Natural killer cell treated with Interleukin-12 subunit alpha and Interleukin-12 subunit beta and Interleukin-15 and Interleukin-18, amount 100 ng/mL, for 72 hours (primary cell): ENCODE measurements at places on chromosomes 11 and 22. TPM values are rescaled to one million over a fixed set of nuclear protein-coding genes. Genes with fewer than 3 reads are reported as not detected.

- no peaks in the 10 kb centered on the region for H3K4me1 ChIP-seq
- DNase-seq: no peak
Observed at GRCh38 chr11:11279956-11280689, 72.9 kb downstream of the CSNK2A3 start.

GRCh38 chr11:56911312-56911711, 77.4 kb upstream of the OR5AK2 start:
- no peak for DNase-seq
- H3K4me3 ChIP-seq: no peak overlapping the region
- H3K27ac ChIP-seq: no peak overlapping the region

DNA sequence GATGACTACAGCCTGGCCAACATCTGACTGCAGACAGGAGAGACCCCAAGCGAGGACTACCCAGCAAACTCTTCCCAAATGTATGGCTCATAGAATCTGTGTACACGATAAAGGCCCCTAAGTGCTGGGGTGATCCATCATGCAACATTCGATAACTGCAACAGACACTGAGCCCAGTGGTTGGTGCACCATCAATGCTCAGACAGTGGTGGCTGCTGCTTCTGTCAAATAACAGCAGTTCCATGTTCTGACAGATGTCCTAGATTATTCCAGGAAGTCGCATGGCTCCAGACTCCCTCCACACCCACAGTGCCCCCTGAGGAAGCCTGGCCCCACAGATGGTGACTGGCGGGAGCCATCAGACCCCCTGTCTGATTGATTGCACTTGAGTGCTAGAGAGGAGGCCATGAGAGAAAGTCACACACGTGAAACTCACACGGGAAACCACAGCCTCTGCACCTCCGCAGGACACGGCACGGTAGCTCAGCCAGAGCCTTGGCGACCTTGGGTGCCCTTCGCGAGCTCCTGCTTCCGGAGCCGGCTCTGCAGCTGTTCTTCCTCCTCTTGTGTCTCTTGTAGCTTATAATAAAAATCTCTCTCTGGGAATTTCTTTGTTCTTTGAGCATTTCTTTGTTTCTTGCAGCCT, 1155.9 kb downstream of the TBC1D22A start:
- no peaks in the 10 kb centered on the region for H3K4me1 ChIP-seq
- DNase-seq: no peak
- H3K27me3 ChIP-seq: peaks cover 37% of the 10 kb centered on the region
- no peaks in the 10 kb centered on the region for H3K36me3 ChIP-seq

DNA sequence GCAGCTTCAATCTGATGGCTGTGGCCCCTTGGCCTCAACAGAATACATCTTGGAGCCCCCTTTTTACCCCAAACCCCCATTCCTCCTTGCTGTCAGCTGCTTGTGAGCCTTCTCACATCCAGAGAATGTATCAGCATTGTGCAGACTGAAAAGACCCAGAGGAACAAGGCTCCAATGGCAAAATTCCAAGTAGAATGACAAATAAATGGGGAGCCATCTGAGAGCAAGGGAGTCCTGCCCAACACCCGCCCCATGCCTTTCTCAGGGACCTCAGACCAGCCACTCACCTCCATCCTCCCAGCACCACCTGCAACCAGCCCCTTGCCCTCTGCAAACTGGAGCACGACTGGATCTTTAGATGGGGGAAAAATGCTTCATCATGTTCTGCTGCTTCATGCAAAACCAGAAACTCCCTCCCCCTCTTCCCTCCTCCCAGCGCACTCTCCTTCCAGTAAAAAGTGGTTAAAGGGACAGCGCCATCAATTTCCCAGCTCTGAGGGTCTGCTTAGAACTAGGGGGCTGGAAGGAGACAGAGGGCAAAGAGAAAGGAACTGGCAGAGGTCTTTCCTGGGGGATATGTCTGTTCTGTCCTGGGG, 2.2 kb upstream of the NEFH start:
- peaks cover 15% of the 10 kb centered on the region for H3K4me1 ChIP-seq
- peaks cover 29% of the 10 kb centered on the region for H3K27me3 ChIP-seq
- H3K4me3 ChIP-seq: no peak overlapping the region
- no peak for DNase-seq

- no peak within 1 kb of the TSS for H3K27ac ChIP-seq
- no peaks in the 10 kb centered on the region for H3K27me3 ChIP-seq
- H3K4me1 ChIP-seq: peaks cover 6% of the 10 kb centered on the region
Observed at GRCh38 chr22:41240377-41241132, at the start of gene CHADL. Gene CHADL (minus strand): TSS chr22:41240931. CDS start chr22:41240881, 50 bp downstream.

DNA sequence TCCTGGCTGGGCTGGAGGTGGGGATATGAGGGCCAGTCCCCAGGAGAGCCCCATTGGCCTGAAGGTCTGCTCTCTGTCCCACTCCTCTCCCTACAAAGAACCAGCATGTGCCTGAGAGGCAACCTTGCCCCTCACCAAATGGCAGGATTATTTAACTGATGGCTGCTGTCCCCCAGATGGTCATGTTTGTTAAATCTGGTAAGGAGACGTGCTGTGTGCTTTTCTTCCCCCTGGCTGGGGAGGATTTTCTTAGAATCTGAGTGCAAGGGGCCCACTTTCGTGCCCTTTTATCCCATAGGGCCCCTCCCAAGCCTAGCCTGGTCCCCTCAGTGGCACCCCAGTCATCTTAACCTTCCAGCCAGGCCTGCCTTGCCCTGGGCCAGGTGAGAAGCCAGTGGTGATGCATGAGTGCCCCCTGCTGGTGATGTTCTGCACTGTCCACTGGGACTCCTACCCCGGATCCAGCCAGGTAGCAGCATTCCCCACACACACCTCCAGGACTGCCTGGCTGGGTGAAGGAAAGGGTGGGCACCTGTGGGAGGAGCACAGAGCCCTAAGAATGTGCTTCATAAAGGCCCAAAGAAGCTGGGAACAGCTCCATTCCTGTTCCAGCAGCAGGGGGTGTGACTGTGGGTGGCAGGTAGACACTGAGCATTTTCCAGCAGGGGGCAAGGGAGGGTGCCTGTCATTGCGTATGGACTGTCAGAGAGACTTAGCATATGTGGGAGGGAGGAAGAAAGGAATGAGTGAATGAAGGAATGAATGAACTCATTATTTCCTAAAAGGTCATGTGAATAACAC, 28.9 kb downstream of the MFNG start:
- H3K4me3 ChIP-seq: no peak overlapping the region
- peaks cover 11% of the 10 kb centered on the region for H3K4me1 ChIP-seq
- H3K27ac ChIP-seq: no peak overlapping the region
- H3K27me3 ChIP-seq: no peaks in the 10 kb centered on the region

- H3K27ac ChIP-seq: no peak overlapping the region
- no peaks in the 10 kb centered on the region for H3K36me3 ChIP-seq
- no peak overlapping the region for H3K4me3 ChIP-seq
- no peaks in the 10 kb centered on the region for H3K27me3 ChIP-seq
Observed at GRCh38 chr11:81039916-81040524, 1599.2 kb upstream of the TENM4 start.

- no peak for DNase-seq
- H3K27ac ChIP-seq: no peak overlapping the region
- no peaks in the 10 kb centered on the region for H3K36me3 ChIP-seq
- no peaks in the 10 kb centered on the region for H3K4me1 ChIP-seq
- H3K27me3 ChIP-seq: peaks cover 3% of the 10 kb centered on the region
Observed at GRCh38 chr22:34950489-34950888, 115.5 kb upstream of the ISX start.

- no peaks in the 10 kb centered on the region for H3K27me3 ChIP-seq
- no peak for DNase-seq
- H3K27ac ChIP-seq: no peak overlapping the region
- H3K4me3 ChIP-seq: no peak overlapping the region
Observed at GRCh38 chr11:69114811-69115523, 40.8 kb upstream of the SMIM38 start.

DNA sequence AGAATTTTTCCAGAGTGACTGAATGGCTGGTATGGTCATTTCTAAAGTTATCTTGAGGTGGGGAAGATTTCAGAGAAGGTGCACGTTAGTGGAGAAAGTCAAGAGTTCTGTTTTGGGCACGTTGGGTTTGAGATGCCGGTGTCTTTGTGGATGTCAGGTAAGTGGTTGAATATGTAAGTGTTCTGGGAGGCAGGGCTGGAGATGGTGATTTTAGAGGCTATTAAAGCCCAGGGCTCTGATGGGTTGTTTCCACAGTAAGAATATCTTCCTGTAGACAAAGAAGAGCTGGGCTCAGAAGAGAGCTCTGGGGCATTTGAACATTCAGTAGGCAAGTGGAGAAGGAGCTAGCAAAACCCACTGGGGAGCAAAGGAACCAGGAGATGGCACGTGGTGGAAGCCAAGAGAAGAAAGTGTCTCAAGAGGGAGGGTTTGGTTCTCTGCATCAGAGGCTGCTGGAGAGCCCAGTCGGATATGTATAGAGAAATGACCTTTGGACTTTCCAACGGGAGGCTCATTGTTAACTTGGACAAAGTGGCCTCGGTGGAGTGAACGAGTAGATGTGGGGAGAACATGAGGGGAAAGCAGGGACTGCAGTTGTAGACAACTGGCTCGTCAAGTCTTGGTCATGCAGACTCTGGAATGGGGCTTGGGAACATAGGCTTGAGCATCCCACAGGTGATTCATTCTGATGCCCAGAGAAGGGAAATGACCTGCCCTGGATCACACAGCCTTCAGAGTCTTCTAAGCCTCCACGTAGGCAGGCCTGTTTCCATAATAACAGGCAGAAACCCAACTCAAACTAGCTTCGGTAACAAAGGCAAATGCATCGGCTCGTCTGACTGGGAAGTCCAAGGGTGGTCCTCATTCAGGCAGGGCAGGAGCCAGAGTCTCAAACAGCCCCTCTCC, 98.4 kb upstream of the PARVA start:
- no peak for DNase-seq
- H3K4me3 ChIP-seq: no peak overlapping the region
- no peaks in the 10 kb centered on the region for H3K36me3 ChIP-seq
- H3K4me1 ChIP-seq: no peaks in the 10 kb centered on the region
- H3K27me3 ChIP-seq: no peaks in the 10 kb centered on the region

GRCh38 chr22:21602579-21602978, 27.2 kb downstream of the YDJC start:
- H3K36me3 ChIP-seq: peaks cover 16% of the 10 kb centered on the region
- no peaks in the 10 kb centered on the region for H3K27me3 ChIP-seq
- no peak for DNase-seq

Gene CD59
- total RNA-seq: 23.2 TPM
